Brain (organoid and tissue), 16 donors: ENCODE measurements at places on chromosomes 12 and 14.

GRCh38 chr12:21906919-21907493 lies 34.2 kb downstream of the ABCC9 start:
- no peak for DNase-seq

GRCh38 chr12:79659961-79660431 lies 30.8 kb downstream of the PAWR start:
- no peak for DNase-seq

DNA sequence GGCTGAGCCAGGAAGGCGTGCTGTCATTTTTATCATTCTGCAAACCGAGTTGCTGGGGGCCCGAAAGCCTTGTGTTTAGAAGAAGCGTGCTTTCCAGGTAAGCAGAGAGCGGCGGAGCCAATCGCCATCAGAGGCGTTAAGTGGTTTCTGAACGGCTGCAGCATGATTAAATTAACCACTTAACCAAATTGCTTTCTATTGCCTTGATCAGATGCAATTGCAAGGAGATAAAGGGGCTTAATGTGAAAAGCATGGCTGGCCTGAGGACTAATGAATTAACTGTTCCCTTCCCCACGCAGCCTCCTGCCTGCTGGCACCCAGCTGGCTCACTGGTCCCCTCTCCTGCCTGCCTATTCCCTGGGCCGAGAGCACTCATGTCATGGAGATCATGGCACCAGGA lies 36.6 kb upstream of the CHGA start:
- DNase-seq: peak; percentile 73

DNA sequence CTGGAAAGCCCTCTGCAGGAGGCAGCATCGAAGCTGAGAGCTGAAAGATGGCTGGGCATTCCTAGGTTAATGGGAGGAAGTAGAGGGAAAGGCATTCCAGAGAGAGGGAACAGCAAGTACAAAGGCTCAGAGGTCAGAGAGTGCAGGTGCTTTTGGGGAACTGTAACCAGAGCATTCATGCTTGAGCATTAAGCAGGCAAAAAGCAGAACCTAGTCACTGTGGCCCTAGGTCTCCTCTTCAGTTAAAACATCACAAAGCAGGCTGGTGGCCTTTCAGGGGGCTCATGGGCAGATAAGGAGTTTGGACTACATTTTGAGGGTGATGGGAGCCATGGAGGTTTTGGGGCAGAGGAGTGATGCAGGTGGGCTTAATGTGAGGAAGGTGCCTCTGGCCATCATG lies 169.2 kb upstream of the MYL2 start:
- DNase-seq: no peak

GRCh38 chr12:4700621-4701026 lies 19.6 kb upstream of the GALNT8 start:
- peak; percentile 71 for DNase-seq

DNA sequence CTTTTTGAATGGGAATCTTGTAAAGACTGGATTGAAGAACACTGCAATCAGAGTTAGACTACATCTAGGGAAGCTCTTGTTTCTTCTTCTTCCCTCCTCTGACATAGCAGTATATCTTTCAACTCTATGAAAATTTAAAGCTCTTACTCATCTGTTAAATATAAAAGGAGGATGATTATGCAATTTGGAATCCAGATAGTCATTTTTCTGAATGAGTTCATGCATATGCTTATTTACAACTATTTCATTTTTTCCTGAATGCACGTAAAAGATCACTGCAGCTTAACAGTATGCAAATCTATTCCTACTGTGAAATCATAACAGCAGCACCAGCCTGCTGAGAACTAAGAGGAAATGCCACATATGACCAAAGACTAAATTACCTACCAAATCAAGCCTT lies 133.5 kb upstream of the TMCC3 start:
- no peak for DNase-seq

- no peak for DNase-seq
Measured at GRCh38 chr12:122123761-122124145, 45.2 kb downstream of the MLXIP start.

DNA sequence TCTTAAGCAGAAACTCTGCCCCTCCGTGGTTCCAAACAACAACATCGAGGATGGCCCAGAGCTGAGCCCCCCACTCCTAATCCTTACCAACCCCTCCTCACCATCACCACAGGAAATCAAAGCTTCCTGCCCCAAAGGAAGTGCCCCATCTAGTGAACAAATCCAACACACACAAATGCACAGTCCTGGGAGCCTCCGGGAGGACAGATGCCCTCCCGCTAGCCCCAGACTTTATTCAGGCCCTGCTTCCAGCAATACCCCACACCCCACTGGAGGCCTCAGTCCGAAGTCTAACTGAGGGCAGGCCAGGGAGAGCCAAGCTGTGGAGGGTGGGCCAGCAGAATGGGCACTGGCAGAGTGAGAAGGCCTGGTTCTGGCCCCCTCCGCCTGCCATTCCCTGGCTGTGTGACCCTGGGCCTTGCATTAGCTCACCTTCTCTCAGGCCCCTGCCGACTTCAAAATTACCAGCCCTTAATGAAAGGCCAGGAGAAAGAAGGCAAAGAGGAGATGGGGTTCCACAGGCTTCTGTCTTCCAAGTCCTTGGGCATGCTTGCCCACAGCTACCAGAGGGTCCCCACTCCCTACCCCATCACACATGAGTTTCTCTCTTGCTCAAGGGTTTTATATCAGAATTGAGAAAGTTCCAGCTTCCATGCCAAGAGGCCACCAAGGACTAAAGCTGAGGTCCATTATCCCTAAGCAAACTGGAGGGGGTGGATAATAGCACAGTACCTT lies 2.3 kb downstream of the HDAC7 start:
- no peak for DNase-seq

- no peak for DNase-seq
Measured at GRCh38 chr12:90390947-90391346, 564.0 kb downstream of the CCER1 start.

DNA sequence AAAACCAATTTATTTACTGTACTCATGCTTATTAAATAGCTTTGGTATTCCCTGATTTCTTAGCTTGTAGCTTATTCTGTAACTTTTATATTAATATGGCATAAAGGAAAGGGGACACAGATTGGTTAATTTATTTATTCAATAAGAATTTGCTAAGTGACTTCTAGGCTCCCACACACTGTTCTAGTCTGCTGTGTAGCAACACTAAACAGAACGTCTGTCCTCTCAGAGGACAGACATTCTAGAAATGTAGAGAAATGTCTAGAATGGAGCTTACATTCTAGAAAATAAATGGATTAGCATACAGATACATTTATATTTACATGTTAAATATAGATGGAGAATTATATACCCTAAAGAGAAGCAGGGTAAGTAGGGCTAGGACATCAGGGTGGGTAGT lies 184.9 kb upstream of the ABCD2 start:
- DNase-seq: no peak

- DNase-seq: no peak
Measured at GRCh38 chr12:52066346-52067080, 3.3 kb upstream of the ATG101 start.

- DNase-seq: no peak
Measured at GRCh38 chr12:25388183-25388582, 137.5 kb upstream of the KRAS start.

DNA sequence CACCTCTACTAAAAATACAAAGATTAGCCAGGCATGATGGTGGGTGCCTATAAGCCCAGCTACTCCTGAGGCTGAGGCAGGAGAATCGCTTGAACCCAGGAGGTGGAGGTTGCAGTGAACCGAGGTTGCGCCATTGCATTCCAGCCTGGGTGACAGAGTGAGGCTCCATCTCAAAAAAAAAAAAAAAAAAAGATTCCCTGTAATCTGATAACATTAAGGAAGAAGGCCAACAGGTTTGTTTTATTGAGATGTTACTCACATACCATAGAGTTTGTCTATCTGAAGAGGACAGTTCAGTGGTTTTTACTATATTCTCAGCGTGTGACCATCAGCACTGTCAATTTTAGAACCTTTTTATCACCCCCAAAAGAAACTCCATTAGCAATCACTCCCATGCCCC lies 37.5 kb downstream of the TSPAN9 start:
- DNase-seq: no peak

- no peak for DNase-seq
Measured at GRCh38 chr12:62931477-62931876, 3.5 kb downstream of the PPM1H start.

GRCh38 chr12:65300679-65301349 lies 22.3 kb downstream of the MSRB3 start:
- DNase-seq: no peak

DNA sequence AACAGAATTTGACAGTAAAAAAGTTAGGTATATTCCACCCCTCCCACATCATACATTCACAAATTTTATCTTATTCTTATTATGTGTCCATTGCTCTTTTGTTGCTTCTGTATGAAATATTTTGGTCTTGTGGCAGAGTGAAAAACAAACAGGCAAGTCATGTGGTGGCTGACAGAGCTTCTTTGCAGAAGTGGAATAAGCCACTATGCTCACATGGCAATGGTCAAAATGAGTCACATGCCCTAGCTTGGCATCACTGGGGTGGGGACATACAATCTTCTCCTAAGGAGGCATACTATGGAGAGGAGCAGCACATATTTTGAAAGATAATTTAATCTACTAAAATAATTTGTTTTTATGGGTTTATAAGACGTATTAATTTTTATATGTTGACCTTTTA lies 27.7 kb upstream of the CMA1 start:
- DNase-seq: no peak

GRCh38 chr12:114611145-114612018 lies 72.6 kb downstream of the TBX3 start:
- DNase-seq: no peak

DNA sequence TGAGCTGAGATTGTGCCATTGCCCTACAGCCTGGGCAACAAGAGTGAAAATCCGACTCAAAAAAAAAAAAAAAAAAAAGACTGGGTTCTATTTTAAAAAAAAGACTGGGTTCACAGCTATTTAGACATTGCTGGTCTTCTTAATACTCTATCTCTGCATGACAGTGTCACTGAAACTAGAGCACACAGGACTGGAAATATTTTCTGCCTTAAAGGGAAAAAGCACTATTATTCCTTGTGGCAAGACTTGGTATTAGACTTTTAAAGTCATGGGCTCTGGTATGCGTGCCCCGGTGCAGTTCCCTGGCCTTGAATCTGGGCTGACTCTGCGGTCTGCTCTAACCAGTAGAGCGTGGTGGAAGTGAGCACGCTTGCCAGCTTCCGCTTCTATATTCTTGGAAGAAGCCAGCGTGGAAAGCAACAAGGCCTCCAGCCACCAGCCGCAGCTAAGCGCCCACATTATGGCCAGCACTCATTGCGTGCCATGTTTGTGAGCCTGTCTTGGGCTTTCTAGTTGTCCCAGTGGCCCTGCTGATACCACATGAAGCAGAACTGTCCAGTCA lies 31.3 kb downstream of the PRKAB1 start:
- DNase-seq: no peak

DNA sequence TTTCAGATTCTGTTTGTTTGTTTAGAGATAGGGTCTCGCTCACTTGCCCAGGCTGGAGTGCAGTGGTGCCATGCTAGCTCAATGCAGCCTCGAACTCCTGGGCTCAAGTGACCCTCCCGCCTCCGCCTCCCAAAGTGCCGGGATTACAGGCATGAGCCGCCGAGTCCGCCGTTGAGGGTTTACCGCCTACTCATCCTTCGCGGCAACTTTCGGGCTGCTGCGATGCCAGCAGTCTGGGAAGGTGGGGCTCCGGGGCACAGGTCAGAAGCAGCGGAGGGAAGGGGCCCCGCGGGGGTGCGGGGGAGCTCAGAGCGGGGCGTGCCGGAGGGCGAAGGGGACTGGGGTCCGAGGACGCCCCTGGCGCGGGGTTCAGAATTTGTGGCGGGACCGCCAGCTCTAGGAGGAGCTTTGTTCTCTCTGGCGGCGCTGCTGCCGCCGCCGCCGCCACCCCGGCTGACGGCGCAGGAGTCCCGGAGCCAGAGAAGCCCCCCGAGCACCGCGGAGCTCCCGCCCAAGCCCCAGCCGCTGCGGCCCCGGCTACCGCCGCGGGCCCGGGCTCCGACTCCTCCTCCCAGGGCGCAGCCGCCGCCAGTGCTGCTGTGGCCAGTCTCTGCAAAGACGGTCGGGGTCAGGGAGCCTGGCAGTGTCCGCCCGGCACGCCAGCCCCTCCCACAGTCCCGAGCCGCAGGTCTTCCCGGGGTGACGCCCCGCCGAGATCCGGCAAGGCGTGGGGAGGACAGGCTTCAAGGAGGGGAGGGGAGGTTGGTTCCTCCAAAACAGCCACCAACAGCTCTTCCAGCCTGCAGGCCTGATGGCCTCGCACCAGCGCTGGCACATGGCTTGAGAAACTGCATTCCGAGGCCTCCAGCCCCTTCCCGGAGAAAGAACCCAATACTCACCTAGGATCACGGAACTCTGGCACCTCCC lies 10.9 kb upstream of the KRT77 start:
- DNase-seq: peak; percentile 19

DNA sequence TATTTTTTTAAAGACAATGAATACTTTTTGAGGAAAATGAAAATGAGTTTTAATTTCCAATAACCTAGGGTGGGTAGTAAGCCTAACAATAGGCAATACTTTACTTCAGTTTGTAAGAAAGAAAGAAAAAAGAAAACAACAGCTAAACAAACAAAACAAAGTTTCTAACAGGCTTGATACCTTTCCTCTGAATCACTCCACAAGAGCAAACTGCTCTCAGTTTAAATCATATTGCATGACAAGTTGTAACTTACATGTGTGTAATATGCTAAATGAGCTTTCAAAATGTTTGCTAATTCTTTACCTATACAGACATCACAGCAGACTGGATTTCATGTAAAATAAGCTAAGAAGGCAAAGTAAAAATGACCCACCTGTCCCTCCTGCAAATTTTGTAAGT lies 6.7 kb upstream of the LMO3 start:
- no peak for DNase-seq

- no peak for DNase-seq
Measured at GRCh38 chr14:58565832-58566231, 71.9 kb upstream of the DACT1 start.

DNA sequence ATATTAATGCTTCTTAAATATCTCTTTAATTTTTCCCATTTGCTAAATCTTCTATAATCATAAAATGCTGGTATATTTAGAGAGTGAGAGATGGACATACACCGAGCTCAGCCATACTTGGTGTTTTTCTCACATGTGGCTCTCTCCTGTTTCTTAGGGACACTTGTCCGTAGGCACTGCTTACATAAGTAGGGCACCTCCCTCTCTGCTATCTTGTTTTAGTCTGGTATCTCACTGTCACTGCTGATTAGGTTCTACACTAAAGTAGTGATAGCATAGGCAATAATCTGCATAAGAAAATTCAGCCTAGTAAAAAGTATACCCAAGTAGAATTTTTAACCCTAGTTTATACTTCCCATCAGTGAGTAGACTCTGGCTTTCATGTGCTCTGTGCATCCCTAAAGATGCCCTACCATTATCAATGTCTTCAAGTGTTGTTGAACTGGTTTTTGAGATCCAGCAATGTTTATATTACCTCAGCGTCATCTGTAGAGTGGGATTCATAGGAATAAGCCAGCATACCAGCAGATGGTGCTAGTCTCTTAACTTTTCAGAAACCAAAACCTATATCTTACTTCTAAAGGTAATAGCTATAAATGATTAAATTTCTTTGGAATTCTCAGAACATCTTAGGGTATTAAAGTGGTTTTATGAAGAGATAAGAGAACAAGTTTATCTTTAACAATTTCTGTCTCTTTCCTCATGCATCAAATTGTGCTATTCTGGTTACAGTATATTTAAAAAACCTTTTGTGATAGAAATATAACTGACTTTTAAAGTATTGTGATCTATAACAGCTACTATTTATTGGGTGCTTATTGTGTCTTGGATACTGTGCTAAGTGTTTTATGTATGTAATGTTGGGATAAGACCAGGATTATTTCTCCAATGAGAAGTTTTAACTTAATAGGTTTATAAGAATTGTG lies 32.9 kb downstream of the ARID2 start:
- peak; percentile 43 for DNase-seq

GRCh38 chr12:57133013-57133569 lies 4.8 kb downstream of the LRP1 start:
- no peak for DNase-seq
